Thyroid gland (tissue), 4 donors: ENCODE measurements at places on chromosomes 12 and 14. TPM values are rescaled to one million over a fixed set of nuclear protein-coding genes. Genes with fewer than 3 reads are reported as not detected.

The PIANP gene
- total RNA-seq: 0.11 TPM

The POTEG gene
- 0.27 TPM for total RNA-seq

The DLK1 gene
- not detected for total RNA-seq

The TMEM229B gene
- total RNA-seq: 35.3 TPM

The KLRC3 gene
- total RNA-seq: not detected

The BCAT1 gene
- 11.6 TPM for total RNA-seq

The SLCO1C1 gene
- total RNA-seq: 1.1 TPM

The KCNA5 gene
- 0.89 TPM for total RNA-seq

The SDR9C7 gene
- not detected for total RNA-seq

The CLEC4C gene
- total RNA-seq: not detected

The BIN2 gene
- 3.0 TPM for total RNA-seq

The BLOC1S1 gene
- 243 TPM for total RNA-seq

The CALM1 gene
- 303 TPM for total RNA-seq

The P2RX2 gene
- total RNA-seq: not detected

The SYCP3 gene
- total RNA-seq: not detected

The ADAM20 gene
- 3.4 TPM for total RNA-seq

The SLC2A3 gene
- total RNA-seq: 81.0 TPM

The GLIPR1L1 gene
- not detected for total RNA-seq

The CRACR2A gene
- total RNA-seq: 2.9 TPM

The TAS2R9 gene
- total RNA-seq: not detected

The IL22 gene
- total RNA-seq: not detected

The NDRG2 gene
- total RNA-seq: 186 TPM

The HAL gene
- 1.9 TPM for total RNA-seq

The NXPH4 gene
- not detected for total RNA-seq

The NGB gene
- total RNA-seq: not detected

The SLC6A15 gene
- 1.3 TPM for total RNA-seq

The DNAJC22 gene
- total RNA-seq: 10.3 TPM

The KCNK10 gene
- total RNA-seq: 0.38 TPM

The DTX3 gene
- 36.5 TPM for total RNA-seq

The KRT6A gene
- not detected for total RNA-seq

The TCL1B gene
- not detected for total RNA-seq

The KRT3 gene
- not detected for total RNA-seq

The OSGEP gene
- total RNA-seq: 66.4 TPM

The ARMH4 gene
- 4.2 TPM for total RNA-seq

The TAS2R50 gene
- total RNA-seq: 10.2 TPM

The ACOT6 gene
- not detected for total RNA-seq

The USP30 gene
- total RNA-seq: 20.5 TPM

The CCDC177 gene
- not detected for total RNA-seq

The MYH6 gene
- not detected for total RNA-seq

The MORN3 gene
- 0.40 TPM for total RNA-seq

The MYO1H gene
- 0.67 TPM for total RNA-seq

The DAO gene
- not detected for total RNA-seq
